ENCODE measurements at places on chromosomes 12 and 14.

DNA sequence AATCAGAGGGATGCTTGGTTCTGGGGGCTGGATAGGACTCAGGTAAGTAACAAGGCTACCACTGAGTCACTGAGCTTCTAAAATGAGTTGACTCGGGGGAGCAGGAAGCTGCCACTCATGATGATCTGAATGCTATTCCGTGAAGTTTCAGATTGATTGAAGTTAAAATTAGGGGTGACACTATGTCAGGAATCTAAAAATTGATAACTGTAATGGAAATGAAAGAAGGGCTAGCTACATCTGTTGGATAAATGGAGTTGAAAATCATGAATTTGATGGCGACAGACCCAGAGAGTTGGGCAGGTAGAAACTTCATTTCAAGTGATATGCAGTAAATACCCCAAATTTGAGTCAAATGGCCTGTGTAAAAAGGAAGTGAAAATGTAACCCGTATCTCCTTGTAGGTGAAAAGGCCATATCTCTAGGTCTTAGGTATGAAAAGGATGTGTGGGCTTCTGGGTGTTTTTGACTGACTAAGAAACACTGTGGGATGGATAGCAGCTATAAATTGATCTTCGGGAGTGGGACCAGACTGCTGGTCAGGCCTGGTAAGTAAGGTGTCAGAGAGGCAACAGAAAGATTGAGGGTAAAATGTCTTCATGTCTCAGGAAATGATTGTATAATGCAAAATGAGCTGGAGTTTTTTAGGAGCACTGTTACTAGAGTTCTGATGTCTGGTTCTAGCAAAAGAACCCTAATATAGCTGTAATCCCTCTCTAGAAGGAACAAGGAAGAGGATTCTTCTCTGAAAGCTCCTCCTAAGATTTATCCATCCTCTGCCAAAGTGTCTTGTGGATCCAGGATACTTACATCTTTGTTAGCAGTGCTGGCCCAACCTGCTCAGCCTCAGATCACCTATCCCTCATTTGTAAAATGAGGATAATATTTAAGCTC is 57.3 kb downstream of the DAD1 start:
- H3K36me3 ChIP-seq = no peaks in the 10 kb centered on the region
- no peak overlapping the region for H3K27ac ChIP-seq
- DNase-seq = no peak
- peaks cover 21% of the 10 kb centered on the region for H3K27me3 ChIP-seq

DNA sequence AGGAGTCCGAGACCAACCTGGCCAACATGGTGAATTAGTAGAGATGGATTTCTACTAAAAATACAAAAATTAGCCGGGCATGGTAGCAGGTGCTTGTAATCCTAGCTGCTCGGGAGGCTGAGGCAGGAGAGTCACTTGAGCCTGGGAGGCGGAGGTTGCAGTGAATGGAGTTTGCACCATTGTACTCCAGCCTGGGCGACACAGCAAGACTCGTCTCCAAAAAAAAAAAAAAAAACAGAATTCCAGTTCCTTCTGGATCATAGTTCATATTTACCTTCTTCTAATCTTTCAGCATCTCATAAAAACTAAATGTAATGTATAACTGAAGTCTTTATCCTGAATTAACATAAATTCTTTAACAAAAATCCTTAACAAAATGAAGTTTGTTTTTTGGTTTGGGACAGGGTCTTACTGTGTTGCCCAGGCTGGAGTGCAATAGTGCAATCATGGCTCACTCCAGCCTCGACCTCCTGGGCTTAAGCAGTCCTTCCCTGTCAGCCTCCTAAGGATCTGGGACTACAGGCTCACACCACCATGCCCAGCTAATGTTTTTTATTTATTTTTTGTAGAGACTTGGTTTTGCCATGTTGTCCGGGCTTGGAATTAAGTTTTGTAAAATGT is 37.6 kb downstream of the FAM177A1 start:
- H3K4me1 ChIP-seq = no peaks in the 10 kb centered on the region
- no peak overlapping the region for H3K27ac ChIP-seq
- no peak overlapping the region for H3K4me3 ChIP-seq
- peaks cover 66% of the 10 kb centered on the region for H3K36me3 ChIP-seq

GRCh38 chr12:131115766-131116467 is 162.2 kb downstream of the ADGRD1 start:
- no peaks in the 10 kb centered on the region for H3K27me3 ChIP-seq
- H3K27ac ChIP-seq = no peak overlapping the region
- H3K4me3 ChIP-seq = no peak overlapping the region
- H3K4me1 ChIP-seq = no peaks in the 10 kb centered on the region
- DNase-seq = no peak
- no peaks in the 10 kb centered on the region for H3K36me3 ChIP-seq

DNA sequence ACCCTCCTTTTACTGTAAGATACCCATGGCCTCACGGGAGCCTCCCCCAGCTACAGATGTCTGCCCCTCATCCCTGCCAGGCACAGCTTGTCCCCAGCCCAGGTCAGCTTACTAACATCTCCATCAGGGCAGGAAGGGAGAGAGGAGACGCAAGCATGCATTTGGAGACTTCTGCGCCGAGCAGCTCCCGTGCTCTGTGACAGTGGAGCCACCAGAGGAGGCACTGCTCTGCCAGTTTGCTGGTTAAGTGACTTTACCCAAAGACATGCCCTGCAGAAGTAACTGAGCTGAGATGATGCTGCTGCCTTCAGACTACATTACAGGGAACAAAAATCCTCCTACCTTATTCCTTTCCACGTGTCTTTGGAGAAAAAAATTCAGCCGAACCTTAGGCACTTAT is 133.4 kb downstream of the ESRRB start:
- no peaks in the 10 kb centered on the region for H3K36me3 ChIP-seq
- H3K4me3 ChIP-seq = no peak overlapping the region
- H3K4me1 ChIP-seq = no peaks in the 10 kb centered on the region
- no peak for DNase-seq
- peaks cover 23% of the 10 kb centered on the region for H3K27me3 ChIP-seq
- no peak overlapping the region for H3K27ac ChIP-seq

- no peaks in the 10 kb centered on the region for H3K27me3 ChIP-seq
- H3K4me3 ChIP-seq = no peak overlapping the region
- H3K36me3 ChIP-seq = no peaks in the 10 kb centered on the region
- H3K4me1 ChIP-seq = no peaks in the 10 kb centered on the region
- no peak overlapping the region for H3K27ac ChIP-seq
Measured at GRCh38 chr14:105882626-105883025, 356.2 kb downstream of the TMEM121 start.

GRCh38 chr14:45686771-45687170 is 433.8 kb upstream of the MIS18BP1 start:
- H3K4me3 ChIP-seq = no peak overlapping the region
- H3K4me1 ChIP-seq = no peaks in the 10 kb centered on the region
- DNase-seq = no peak
- no peak overlapping the region for H3K27ac ChIP-seq

GRCh38 chr12:116182359-116183063 is 95.0 kb downstream of the MED13L start:
- no peaks in the 10 kb centered on the region for H3K4me1 ChIP-seq
- H3K27ac ChIP-seq = no peak overlapping the region
- no peaks in the 10 kb centered on the region for H3K36me3 ChIP-seq
- no peak for DNase-seq
- H3K27me3 ChIP-seq = no peaks in the 10 kb centered on the region

DNA sequence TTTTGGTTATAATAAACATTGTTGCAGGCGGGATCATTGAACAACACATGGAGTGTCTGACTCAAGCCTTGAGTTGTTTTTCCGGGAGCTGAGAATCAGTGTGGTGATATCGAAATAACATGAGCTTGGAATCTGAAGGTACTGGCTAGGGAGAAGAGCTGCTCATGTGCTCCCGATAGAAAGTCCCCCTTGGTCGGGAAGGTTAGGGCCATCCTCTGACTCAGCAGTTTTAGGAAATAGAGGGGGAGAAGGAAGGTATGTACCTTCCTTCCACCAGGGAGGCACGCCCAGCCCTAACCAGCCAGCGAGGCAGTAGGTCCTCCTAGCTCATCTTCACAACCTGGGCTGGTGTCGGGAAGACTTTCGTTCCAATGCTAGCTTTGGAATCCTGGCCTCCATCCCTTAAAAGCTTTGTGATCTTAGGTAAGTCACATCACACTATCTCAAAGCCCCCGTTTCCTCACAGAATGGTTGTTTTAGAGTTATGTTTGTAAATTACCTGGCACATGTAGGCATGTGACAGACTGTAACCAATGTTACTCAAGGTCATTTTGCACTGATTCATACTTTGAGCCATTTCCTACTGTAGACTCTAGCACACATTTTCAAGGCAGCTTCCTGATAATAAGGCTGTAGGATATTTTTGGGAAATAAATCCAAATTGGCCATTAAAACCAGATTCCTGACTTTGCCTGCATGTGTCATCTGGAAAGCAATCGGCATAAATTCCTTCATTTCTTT is 1.9 kb upstream of the RAB35 start:
- peaks cover 23% of the 10 kb centered on the region for H3K36me3 ChIP-seq
- no peaks in the 10 kb centered on the region for H3K27me3 ChIP-seq
- peak overlapping the region; percentile 53 for H3K4me3 ChIP-seq

DNA sequence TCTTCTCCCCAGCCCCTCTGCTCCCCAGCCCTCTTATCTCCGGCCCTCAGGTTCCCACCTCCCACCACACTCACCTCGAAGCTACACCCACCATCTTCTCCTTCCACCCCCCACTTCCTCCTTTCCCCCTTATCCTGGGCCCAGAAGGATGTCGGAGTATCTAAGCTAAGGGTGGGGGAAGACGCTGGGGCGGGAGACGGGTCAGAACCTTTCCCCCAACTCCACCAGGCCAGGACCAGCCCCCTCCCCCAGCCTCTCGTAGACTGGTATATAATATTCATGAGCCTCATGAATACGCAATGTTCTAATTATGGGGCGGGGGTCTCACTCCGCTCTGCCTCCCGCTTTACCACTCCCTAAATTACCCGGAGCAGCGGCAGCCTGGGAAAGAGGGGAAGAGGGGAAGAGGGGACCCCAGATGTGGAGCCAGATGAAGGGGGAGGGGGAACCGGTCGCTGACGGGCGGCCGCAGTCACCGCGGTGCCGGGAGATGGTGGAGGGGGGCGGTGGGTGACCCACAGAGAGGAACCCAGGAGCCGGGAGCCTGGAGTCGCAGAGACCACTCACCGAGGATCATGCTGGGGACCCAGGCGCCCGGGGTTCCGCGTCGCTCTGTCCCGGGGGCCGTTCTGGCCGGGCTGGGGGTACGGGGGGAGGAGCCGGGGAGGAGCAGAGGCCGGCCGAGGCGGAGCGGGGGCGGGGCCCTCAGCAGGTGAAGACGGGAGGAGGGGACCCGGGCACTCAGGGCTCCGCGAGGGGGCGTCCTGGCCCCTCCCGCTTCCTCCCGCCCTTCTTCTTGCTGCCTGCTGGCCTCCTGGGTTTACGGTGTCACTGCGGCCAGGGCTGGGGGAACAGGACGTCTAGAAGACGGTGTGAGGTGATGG is 6.4 kb upstream of the ZNF385A start:
- no peak overlapping the region for H3K27ac ChIP-seq
- H3K36me3 ChIP-seq = peaks cover 15% of the 10 kb centered on the region
- no peaks in the 10 kb centered on the region for H3K27me3 ChIP-seq
- H3K4me1 ChIP-seq = no peaks in the 10 kb centered on the region
- no peak for DNase-seq

GRCh38 chr14:95123891-95124579 is 33.3 kb downstream of the DICER1 start:
- H3K27ac ChIP-seq = no peak overlapping the region
- no peak overlapping the region for H3K4me3 ChIP-seq
- no peaks in the 10 kb centered on the region for H3K27me3 ChIP-seq

GRCh38 chr12:50508414-50508813 is 3.6 kb downstream of the DIP2B start:
- H3K36me3 ChIP-seq = no peaks in the 10 kb centered on the region
- no peaks in the 10 kb centered on the region for H3K27me3 ChIP-seq
- no peak overlapping the region for H3K4me3 ChIP-seq
- peaks cover 32% of the 10 kb centered on the region for H3K4me1 ChIP-seq
- no peak for DNase-seq
- no peak overlapping the region for H3K27ac ChIP-seq

GRCh38 chr12:30529489-30530269 is 166.0 kb downstream of the IPO8 start:
- H3K36me3 ChIP-seq = no peaks in the 10 kb centered on the region
- no peaks in the 10 kb centered on the region for H3K27me3 ChIP-seq
- H3K4me3 ChIP-seq = no peak overlapping the region
- H3K4me1 ChIP-seq = no peaks in the 10 kb centered on the region
- no peak overlapping the region for H3K27ac ChIP-seq
- no peak for DNase-seq

DNA sequence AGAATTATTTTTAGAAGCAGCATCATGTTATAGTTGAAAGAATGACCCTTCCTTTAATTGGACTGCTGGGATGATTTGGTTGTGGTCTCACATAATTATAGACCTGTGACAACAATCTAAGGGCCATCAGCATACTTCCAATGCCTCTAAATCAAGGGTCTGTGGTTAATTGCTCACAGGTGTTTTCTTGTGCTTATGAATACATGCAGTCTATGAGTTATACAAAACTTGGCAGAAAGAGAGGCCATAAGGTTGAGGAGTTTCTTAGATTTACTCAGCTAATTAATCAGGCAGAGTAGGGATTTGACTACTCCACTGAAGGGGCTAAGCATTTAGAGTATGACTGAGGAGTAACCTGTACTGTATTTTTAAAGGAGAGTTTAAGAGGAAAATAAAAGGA is 37.0 kb upstream of the FRMD6 start:
- H3K4me3 ChIP-seq = no peak overlapping the region
- no peaks in the 10 kb centered on the region for H3K27me3 ChIP-seq
- DNase-seq = no peak
- no peak overlapping the region for H3K27ac ChIP-seq

- no peaks in the 10 kb centered on the region for H3K4me1 ChIP-seq
- no peak for DNase-seq
- no peaks in the 10 kb centered on the region for H3K36me3 ChIP-seq
- H3K4me3 ChIP-seq = no peak overlapping the region
Measured at GRCh38 chr12:104213952-104214351, 1.6 kb upstream of the TXNRD1 start.

GRCh38 chr14:101247842-101248725 is 313.2 kb upstream of the DIO3 start:
- H3K27me3 ChIP-seq = no peaks in the 10 kb centered on the region
- H3K4me1 ChIP-seq = no peaks in the 10 kb centered on the region
- H3K27ac ChIP-seq = no peak overlapping the region

DNA sequence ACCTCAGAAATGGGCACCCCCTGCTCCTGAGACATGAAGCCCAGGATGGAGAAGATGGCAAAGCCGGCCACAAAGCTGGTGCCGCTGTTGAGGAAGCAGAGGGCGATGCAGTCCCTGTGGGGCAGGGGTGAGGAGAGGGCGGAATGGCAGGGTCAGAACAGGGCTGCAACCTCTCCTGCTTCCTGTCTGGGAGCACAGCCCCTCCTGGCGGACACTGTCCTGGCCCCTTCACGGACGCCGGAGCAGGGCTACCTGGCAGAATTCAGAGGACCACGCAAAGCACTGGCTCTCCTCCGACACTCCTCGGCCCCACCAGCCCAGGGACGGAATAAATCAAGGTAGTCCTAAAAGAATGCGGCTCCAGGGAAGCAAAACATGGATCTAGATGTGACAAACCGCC is 12.4 kb upstream of the SLC6A12 start:
- no peaks in the 10 kb centered on the region for H3K4me1 ChIP-seq
- H3K36me3 ChIP-seq = no peaks in the 10 kb centered on the region
- no peak overlapping the region for H3K4me3 ChIP-seq
- no peak overlapping the region for H3K27ac ChIP-seq

GRCh38 chr14:55773984-55774545 is 194.1 kb downstream of the KTN1 start:
- H3K4me3 ChIP-seq = no peak overlapping the region
- H3K36me3 ChIP-seq = no peaks in the 10 kb centered on the region
- no peak for DNase-seq
- H3K27ac ChIP-seq = no peak overlapping the region

- DNase-seq = no peak
- no peak overlapping the region for H3K27ac ChIP-seq
- H3K4me1 ChIP-seq = no peaks in the 10 kb centered on the region
- no peak overlapping the region for H3K4me3 ChIP-seq
- no peaks in the 10 kb centered on the region for H3K27me3 ChIP-seq
Measured at GRCh38 chr14:28742171-28742846, 24.3 kb upstream of the FOXG1 start.

Data from DND-41 (cell line).